Activated T-helper 1 cell treated with anti-CD3 and anti-CD28 coated beads, Interleukin-2, amount 50 U/mL, for 16 hours (primary cell): ENCODE measurements at places on chromosomes 12 and 14.

- no peak for DNase-seq
These were observed 83.9 kb downstream of the KNTC1 start for GRCh38 chr12:122610911-122611310.

- DNase-seq, result no peak
These were observed 644 bp upstream of the PPP4R4 start for GRCh38 chr14:94173471-94173884.

DNA sequence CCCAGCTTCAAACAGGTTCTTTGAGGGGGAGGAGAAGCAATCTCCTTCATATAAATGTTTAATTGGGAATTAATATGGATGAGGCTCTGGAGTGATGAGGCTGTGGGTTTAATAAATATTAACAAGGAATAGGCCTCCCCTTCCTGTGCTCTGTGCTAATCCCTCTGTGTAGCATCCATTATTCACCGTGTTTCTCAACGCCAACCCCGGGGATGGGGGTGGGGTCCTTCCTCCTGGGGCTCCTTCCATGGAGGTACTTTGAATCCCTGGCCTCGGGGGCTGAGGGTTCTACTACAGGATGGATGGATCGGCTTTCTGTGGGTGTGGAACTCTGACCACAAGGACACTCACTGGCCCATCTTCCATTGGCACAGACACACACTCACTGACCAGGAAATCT lies 34.9 kb upstream of the TMEM179 start:
- no peak for DNase-seq

GRCh38 chr12:109264943-109265650 lies 44.0 kb downstream of the FOXN4 start:
- DNase-seq, result no peak

DNA sequence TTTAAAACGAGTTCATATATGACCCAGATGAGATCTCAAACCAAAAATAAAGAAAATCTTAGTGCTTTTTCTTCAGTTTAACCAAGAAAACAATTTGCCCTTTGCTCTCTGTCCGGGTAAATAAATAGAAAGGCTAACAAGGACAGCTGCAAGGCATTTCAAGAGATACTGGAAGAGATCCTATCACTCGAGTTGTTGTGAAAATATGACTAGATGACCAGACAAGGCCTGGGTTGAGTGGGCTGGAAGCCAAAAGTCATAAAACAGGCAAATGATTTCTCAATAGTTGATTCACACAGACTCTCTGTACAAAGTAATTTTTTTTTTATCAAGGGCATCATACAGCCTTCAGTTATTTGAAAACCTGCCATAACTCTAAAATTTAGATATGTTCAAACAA lies 55.9 kb upstream of the AVPR1A start:
- no peak for DNase-seq

- DNase-seq, result no peak
These were observed 59.8 kb downstream of the NPAS3 start for GRCh38 chr14:32998433-32998832.

DNA sequence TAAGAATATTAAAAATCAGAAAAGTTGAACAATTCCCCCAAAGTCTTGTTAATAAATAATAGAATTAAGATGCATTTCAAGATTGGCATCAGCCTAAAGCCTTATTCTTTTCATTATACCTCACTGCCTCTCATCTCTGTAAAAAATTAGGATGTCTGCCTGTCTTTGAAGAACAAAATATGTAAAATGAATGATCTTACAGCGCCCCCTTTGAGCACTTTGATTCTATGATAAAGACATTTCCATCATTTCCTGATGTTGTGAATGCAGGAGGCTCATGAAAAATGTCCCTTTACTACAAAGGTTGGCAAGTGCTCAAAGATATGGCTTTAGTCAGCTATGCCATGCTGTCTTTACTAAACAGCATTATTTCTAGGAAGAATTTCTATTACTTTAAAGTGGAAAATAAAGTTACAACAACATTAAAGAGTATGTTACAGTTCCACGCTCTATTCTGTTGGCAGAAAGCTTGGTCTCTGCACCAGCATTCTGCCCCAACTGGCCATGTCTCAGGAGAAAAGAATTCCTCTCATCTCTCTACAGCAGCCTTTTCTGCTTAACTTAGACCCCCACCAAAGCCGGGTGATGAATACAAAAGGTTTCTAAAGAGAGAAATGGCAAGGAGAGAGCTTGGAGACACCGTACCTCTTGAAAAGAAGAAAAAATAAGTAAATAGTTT lies 95.1 kb downstream of the LLPH start:
- DNase-seq, result no peak

DNA sequence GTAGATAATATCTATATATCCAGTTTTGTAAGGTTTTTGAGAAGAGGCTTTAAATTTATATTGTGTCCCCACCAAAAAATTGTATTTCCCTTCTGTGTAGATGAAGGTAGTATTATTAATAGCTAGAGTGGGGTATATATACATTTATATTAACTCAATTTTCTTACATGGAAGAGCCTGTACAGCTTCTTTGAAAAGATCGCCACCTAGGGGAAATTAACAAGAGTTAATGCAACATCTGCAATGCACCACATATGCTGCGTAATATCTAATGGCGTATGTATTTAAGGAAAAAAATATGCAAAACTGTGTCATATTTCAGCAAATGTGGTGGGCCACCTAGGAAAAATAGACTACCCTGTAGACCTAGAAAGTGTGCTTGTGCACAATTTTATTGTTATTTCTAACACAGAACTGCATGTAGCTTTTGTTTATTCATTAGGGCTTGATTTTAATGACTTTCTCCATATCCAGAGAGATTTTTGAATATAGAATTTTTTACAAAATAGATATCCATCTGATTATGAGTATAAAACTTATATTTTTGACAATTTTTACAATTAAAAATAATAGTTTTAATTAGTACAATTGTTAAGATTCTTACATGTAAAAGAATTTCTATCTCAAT lies 14.0 kb downstream of the CCER1 start:
- DNase-seq, result no peak

- DNase-seq, result no peak
These were observed 1304.9 kb downstream of the TMEM121 start for GRCh38 chr14:106831322-106831720.

DNA sequence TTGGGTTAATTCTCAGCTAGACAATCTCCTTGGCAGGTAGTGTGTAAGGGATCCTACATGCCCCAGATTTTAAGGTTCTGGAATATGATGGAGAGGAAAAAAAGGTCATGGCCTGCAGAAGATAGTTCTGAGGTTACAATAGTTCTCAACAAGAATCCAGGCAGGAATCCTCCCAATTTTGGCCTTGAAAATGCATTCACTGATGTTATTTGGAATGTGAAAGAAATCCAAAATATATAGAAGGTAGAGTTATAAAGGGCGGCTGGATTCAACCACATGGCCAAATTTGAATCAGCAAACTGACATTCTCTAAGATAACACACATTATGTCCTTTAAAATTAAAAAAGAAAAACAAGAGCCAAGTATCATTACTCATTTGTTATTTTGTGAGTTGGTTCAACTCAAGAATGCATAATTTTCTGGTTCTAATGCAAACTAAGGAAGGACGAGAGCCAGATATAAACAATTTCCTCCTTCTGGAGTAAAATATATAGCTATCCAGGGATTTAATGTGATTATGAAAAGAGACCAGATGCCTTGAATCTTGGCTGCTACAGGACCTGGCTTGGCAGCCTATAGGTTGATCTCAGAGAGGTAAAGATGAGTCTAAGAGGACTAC lies 177.0 kb upstream of the G2E3 start:
- DNase-seq, result no peak

- no peak for DNase-seq
These were observed 281.9 kb downstream of the DPF3 start for GRCh38 chr14:72612041-72612440.

DNA sequence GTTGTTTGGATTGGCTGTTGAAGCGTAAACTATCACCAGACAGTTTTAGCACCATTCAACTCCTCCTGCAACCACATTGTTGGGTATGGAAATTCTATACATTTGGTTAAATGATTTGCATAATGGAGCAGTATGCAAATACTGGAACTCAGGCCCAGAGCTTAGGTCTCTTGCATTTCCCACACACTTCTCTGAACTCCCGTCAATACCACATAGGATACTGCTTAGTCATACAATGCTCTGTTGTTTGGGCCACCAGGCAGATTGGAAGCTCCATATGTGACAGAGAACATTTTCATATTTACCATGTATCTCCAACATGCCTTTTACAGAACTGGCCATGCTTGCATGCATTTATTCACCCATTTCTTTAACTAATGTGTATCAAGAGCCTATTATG lies 78.0 kb downstream of the IFNG start:
- no peak for DNase-seq

- no peak for DNase-seq
These were observed 52.4 kb downstream of the BRMS1L start for GRCh38 chr14:35878272-35879150.

DNA sequence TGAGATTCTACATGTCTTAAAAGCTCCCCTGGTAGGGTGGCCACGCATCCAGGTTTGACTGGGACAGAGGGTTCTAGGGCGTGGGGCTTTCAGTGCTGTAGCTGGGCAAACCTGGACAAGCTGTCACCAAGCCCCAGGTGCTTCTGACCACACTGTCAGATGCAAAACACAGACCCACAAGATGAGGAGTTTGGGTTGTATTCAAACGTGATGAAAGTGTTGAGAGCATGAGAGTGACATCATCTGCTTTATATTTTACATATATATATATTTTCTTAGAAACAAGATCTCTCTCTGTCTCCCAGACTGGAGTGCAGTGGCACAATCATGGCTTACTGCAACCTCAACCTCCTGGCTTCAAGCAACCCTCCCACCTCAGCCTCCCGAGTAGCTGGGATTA lies 210.1 kb downstream of the DPF3 start:
- no peak for DNase-seq

DNA sequence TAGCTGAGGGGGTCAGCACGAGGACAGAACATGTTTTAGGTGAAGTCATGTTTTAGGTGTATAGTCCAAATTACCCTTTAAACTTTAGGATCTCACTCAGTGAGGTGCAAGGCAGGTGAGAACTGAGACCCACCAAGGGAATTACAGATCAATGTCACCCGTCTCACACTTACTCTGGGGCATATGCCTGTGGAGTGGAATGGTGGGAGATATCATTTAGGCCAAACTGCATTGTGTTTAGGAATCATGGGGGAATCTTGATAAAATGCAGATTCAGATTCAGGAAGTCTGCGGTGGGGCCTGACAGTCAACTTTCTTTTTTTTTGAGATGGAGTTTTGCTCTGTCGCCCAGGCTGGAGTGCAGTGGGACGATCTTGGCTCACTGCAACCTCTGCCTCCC lies 17.8 kb downstream of the FBXW8 start:
- DNase-seq, result no peak

DNA sequence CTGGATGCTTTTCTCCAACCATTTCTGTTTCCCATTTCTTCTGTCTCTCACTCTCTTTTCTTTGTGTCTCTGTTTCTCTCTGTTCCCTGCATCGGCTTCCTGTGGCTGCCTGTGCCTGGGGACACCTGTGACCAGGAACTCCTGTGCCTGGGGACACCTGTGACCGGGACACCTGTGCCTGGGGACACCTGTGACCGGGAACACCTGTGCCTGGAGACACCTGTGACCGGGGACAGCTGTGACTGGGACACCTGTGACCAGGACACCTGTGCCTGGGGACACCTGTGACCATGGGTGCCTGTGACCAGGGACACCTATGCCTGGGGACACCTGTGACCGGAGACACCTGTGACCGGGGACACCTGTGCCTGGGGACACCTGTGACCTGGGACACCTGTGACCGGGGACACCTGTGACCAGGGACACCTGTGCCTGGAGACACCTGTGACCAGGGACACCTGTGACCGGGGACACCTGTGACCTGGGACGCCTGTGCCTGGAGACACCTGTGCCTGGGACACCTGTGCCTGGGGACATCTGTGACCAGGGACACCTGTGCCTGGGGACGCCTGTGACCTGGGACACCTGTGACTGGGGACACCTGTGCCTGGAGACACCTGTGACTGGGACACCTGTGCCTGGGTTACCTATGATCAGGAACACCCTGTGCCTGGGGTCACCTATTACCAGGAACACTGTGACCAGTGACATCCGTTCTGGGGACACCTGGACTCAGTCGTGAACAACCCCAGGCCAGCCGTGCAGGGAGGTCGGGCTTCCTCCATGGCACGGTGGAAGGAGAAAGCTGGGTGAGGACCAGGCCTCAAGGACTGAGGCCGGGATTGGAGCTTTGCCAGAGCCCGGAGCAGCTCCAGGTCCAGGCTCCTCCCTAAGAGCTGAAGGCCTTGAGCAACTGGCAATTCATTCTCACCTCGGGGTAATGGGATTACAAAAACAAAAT lies 23.4 kb upstream of the FBRSL1 start:
- no peak for DNase-seq

DNA sequence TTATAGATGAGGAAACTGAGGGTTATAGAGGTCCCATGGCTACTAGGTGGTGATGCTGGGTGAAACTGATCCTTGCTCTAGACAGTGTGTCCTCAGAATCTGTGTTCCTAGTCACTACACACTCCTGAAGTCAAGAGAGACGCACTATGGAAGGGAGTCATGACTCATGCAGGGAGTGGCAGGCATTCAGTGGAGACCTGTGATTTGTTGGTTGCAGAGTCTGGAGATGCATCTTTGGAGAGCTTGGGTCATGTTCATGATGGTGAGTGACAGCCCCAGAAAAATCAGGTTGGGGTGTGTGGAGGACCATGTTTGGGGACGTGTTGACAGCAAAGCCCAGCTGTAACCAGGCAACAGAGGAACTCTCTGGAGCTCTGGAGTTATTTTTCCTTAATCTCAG lies 38.0 kb upstream of the FBXO21 start:
- no peak for DNase-seq

GRCh38 chr14:102221026-102221425 lies 81.3 kb downstream of the WDR20 start:
- DNase-seq, result no peak

DNA sequence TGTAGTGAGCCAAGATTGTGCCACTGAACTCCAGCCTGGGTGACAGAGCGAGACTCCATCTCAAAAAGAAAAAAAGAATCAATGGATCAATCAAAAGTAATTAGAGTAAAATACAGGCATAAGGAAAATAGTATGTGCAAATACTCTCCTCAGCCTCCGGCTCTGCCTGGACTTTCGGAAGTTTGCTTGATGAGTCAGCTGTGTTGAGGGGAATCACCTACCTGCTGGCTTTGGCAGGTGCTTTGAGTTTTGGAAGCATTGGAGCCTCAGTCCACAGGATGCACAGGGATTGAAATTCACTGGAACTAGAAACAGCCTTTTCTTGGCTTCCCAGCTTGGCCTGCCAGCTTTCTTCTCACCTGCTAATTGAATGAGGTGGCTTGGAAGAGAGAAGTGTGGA lies 268.2 kb downstream of the PCNX1 start:
- DNase-seq, result no peak

GRCh38 chr12:6376079-6376869 lies 911 bp upstream of the SCNN1A start:
- no peak for DNase-seq

DNA sequence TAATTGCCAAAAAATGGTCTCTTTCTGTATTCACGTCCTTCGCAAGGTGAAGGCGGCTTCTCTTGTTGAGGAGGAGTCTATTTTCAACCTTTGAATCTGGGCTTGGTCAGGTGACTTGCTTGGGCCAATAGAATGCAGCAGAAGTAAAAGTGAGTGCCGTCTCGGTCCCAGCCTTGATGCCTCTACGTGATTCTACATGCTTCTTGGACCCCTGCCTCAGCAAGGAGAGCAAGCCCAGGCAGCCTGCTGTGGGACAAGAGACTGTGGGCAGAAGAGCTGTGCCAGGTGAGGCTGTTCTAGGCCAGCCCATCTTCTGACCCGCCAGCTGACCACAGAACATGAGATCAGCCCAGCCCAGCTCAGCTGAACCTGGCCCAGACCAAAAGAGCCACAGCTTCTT lies 39.1 kb upstream of the CCDC63 start:
- no peak for DNase-seq

- no peak for DNase-seq
These were observed 61.4 kb upstream of the ELK3 start for GRCh38 chr12:96132819-96133218.

- no peak for DNase-seq
These were observed 148.0 kb upstream of the PDE3A start for GRCh38 chr12:20220339-20220738.
